ENCODE measurements at places on chromosomes 16 and 17. TPM values are rescaled to one million over a fixed set of nuclear protein-coding genes. Genes with fewer than 3 reads are reported as not detected.
A peak's percentile ranks its signal among the peaks of the same experiment; 100 is the strongest.

DNA sequence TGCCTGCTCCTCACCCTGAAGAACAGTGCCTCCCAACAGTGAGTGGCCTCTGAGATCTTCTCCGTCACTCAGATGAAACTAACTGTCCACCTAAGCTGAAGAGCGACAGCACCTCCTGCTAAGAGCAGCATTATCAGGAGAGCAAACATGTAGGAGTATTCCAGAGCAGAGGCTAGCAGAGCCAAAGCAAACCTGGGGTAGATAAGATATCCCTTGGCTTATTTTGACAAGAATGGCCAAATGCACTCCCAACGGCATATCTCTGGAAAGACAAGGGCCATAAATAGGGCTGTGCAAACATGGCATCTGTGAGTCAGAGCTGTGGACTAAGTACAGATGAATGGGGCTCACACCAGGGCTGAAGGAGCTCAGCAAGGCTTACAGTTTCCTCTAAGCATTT is 96.3 kb downstream of the NDEL1 start:
- peak; percentile 59 for DNase-seq

- no peak for DNase-seq
Observed at GRCh38 chr16:35306915-35307314, 1847.5 kb downstream of the TP53TG3F start.

GRCh38 chr16:3150346-3151218 is 15.8 kb downstream of the ZNF213 start:
- peak; percentile 96 for DNase-seq

GRCh38 chr17:7502171-7502847 is 18.1 kb downstream of the POLR2A start:
- no peak for DNase-seq

GRCh38 chr16:20851601-20852000 is 45.3 kb downstream of the REXO5 start:
- peak; percentile 80 for DNase-seq

DNA sequence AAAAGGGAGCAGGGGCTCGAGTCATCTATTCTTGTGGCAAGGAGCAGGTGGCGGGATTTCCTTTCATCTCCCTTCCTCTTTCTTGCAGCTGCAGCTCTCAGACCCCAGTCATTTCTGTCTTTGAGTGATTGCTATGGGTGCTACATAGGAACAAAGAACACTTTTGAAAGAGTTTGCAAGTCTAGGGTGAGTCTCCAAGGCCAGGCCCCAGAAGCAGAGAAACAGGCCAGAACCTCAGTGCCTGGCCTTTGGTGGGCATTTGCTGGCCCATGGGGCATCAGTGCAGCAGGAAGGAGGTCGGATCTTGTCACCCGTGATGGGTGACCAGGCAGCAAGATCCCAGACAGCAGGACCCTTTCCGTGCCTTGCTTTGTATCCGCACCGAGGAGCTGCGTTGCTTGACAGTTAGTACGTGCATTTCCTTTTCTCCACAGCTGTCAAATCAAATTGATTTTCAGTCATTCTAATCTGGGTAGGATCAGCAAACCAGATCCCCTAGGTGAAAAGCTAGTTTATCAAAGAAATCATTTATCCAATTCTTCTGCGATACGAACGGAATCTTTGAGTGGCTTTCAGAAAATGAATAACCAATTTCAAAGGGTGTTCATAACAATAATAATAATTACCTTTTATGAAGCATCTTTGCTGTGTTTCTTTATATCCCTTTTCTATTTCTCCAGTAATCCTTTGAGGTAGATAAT is 244.6 kb upstream of the MAF start:
- DNase-seq = no peak

- no peak for DNase-seq
Observed at GRCh38 chr16:78780808-78781207, 681.4 kb downstream of the WWOX start.

DNA sequence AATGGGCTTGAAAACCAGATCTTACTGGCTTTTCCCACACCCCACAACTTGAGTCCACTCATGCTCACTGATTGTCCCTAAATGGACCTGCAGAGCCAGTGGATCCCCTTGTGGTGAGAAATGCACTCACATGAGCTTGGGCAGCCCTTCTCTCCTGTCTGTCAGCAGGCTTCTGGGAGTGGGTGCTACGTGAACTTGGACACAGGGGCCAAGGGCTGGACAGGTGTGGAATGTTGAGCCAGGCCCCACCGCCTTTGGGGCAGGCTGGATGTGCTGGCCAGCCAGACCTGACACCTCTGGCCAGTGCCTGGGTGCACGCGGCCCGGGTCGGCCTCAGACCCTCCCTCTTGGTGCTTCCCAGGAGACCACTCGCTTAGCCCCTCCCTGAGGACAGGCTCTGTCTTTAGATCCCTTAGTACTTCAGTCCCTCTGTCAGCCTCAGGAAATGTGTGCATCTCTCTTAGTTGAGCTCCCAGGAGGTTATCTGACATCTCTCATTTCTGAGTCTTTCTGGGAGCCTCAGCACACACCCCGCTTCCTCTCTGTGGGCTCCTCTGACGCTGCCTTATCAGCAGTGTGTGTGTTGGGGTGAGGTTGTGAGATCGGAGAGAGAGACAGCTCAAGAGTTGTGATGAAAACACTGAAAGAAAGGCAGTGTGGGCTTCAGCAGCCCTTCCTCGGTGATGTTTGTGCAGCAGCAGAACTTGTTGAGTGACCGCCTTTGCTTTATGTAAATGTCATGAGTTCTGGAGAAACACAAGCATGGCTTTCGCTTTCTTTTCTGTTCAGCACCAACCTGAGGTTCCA is 117.0 kb downstream of the RAB11FIP4 start:
- no peak for DNase-seq

DNA sequence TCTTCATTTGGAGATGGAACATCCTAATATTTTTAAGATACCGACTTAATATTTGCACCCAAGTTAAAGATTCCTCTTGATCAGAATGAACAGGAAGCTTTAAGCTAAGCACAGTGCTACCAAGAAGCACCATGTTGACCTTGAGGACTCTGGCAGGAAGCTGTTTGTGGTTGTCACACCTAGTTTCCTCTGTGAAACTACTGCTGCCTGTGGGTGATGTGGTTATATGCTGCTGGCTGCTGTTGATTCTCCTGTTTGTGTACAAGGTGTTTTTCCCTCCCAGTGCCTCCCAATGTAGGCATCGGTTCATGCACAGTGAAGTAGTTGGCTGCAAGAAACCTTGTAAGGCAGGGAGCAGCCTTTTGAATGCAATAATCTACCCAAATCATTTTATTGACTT is 23.4 kb downstream of the RBL2 start:
- DNase-seq = no peak

DNA sequence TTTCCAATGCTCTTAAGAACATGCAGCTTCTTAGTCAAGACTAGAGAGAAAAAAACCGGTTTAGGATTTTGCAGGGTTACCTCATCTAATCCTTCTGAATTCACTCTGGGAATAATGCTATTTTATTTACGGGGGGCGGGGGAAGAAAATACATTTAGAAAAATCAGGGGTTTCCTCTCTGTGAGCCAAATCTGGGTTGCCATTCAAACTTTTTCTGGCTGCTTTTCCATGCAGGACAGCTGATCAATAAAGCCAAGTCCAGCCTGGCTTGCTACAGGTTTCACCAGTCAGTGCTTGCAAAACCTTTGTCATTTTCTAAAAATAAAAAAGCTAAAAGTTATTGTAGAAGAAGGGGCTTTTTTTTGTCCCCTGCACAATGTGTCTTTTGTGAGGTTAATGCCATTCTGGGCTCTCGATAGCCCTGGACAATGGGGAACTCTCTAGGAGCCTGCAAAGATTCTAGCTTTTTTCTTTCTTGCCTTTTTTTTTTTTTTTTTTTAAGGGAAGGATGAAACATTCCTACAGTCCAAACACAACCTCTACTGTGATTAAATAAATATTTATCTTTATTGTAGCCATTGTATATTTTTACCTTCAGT is 13.1 kb upstream of the ZFHX3 start:
- no peak for DNase-seq

GRCh38 chr16:77951788-77952187 is 70.6 kb upstream of the CLEC3A start:
- no peak for DNase-seq

DNA sequence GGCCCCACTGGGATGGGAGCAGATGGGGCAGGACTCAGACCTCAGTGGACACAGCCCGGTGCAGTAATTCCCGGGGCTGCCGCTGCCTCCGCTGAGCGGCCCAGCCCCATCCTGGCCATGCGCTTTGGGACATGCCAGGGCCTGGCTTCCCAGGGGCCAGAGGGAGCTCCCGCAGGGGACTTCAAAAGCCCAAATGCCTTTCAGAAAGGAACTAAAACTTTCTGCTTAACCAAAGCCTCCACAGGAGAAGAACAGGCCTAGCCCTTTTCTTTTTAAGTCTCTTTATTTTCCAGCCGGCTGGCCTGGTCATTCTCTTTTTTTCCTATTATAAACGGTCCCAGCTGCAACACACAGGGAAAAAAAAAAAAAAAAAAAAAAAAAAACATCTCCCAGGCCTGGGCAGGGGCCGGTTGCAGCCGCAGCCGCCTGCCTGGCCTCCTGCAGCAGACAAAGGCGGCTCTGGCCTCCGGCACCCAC is 10.7 kb upstream of the ZNF423 start:
- no peak for DNase-seq

GRCh38 chr17:11644265-11645212 is 46.3 kb downstream of the DNAH9 start:
- DNase-seq = peak; percentile 70

DNA sequence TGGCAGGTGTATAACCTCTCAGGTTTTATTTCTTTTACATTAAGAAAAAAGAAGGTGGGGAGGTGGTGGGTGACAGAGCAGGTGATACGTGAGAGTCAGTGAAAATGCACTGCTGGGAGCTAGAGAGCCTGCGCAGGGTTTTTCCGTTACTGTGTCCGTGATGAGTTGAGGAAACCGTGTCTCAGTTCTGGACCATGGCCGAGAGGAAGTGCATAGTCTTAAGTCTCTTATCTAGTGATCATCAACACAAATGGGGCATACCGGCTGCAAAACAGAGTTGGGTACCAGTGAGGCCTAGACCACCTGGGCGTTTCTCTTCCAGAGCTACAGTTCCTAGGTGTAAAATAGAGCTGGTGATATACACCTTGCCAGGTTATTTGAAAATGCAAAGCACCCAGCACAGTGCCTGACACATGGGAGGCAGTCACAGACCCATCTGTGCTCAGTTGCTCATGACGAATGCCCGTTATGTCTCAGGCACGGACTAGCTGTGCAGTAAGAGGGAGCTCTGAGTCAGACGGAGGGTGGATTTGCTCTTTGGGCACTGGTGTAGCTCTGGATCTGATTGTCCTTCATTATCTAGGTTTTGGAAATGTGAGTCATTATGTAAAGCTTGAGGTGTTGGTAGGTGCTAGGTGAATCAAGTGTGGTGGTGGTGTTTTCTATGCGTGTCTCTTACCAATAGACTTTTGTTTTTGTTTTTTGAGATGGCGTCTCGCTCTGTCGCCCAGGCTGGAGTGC is 60.9 kb downstream of the RPTOR start:
- DNase-seq = no peak

DNA sequence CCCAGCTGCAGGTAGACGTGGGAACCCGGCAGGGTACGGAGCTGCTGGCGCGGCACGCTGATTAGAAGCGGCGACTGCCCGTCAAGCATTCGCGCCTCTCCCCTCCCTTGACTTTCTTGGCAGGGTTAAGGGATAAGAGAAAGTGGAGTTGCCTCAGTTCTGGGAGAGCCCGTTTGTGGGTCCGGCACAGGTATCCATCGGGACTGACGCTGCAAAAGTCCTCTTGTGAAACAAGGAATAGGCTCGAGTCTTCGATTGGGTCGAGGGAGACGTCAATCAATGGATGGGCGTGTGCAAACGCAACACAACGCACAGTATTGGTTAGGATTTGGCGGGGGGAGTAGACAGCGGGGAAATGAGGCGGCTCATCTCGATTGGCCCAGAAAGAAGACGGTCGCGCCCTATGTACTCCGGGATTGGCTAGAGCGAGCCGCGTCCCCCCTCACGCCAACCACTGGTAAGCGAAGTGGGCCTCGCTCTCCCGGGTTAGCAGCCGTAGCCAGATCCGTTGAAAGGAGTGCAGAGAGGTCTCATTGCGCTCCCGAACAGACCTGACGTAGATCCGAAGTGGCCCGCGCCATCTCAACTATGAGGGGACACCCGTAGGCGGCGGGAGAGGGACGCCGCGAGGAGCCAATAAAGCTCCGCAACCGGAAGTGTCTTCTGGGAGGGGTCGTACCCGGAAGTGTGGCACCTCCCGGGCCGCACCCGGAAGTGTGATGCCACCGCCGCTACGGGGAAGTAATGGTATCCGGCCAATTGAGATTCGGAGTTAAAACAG is at the start of gene MON1B:
Gene MON1B, plus strand, starts transcription at position 713 of the 781 bp plus-strand sequence. CDS start 296 bp downstream, outside the sequence.
- DNase-seq = peak; percentile 98

DNA sequence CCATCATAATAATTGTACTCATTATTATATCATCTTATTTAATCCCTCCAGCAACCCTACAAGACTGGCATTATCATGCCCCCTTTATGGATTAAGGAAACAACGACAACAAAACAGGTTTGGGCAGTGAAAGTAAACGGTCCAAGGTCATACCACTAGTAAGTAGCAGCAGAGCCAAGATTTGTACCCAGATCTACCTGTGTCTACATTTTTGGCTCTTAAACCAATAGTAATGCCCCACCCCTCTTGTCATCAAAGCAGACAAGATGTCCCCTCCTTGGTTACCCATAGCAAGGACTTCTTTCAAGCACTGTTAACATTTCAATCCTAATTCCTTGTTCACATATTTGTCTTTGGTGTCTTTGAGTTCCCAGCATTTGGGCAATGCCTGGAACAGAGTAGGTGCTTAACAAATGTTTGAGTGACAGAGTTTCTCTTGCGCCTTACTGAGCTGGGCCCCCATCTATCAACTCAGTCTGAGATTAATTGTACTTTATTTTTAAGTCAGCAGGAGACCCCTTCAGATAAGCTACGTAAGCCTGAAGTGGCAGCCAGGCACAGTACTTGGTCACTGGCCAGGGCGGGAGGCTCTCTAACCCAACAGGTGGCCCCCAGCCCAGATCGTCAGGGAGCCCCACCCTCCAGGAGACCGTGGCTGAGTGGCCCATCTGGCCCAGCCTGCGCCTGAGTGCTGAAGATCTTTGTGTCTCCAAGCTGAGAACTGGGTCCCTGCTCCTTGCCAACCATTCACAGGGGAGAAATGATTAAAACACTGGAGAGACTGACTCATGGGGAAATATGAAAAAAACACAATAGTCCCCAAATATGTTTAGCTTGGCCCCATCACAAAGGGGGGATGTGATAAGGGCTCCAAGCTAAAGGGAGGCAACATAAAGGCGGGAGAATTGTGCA is 75.8 kb downstream of the AXIN2 start:
- DNase-seq = no peak

The SULT1A1 gene
- total RNA-seq = 179 TPM

The SDR42E2 gene
- not detected for total RNA-seq

The TMEM114 gene
- not detected for total RNA-seq

The RAP1GAP2 gene
- total RNA-seq = 1.9 TPM

The TEFM gene
- total RNA-seq = 8.6 TPM

The KRTAP3-1 gene
- total RNA-seq = not detected

The TSNAXIP1 gene
- 2.1 TPM for total RNA-seq

The TP53TG3 gene
- total RNA-seq = not detected

The CD7 gene
- total RNA-seq = 1.4 TPM

The GAST gene
- total RNA-seq = not detected

The PYCARD gene
- 5.9 TPM for total RNA-seq

The KRT9 gene
- total RNA-seq = not detected

Measured in left lobe of liver (tissue), 2 donors.